Activated CD4-positive, CD25-positive, alpha-beta regulatory T cell (primary cell): ENCODE measurements at places on chromosomes 5 and 9.

GRCh38 chr9:105978336-105978735 lies 284.0 kb downstream of the TMEM38B start:
- DNase-seq, result no peak

- DNase-seq, result no peak
Observed at GRCh38 chr5:98721231-98721928, 52.1 kb upstream of the RGMB start.

- DNase-seq, result no peak
Observed at GRCh38 chr9:7520396-7520795, 279.2 kb downstream of the DMAC1 start.

DNA sequence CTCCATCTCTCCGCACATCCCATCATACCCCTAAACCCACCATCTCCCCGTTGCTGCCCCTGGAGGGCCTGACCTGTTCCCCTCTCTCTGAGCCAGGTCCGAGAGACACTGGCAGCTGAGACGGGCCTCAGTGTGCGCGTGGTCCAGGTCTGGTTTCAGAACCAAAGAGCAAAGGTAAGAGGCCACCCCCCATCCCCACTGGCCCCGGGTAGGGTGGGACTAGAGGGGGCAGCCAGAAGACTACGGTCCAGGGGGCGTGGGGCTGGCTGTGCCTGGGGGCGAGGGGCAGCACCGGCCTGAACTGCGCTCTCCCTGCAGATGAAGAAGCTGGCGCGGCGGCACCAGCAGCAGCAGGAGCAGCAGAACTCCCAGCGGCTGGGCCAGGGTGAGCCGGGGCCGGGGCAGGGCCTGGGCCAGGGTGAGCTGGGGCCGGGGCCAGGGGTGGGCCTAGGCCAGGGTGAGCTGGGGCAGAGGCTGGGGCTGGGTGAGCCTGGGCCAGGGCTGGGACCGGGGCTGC lies 79.8 kb downstream of the LMX1B start:
- DNase-seq, result no peak

DNA sequence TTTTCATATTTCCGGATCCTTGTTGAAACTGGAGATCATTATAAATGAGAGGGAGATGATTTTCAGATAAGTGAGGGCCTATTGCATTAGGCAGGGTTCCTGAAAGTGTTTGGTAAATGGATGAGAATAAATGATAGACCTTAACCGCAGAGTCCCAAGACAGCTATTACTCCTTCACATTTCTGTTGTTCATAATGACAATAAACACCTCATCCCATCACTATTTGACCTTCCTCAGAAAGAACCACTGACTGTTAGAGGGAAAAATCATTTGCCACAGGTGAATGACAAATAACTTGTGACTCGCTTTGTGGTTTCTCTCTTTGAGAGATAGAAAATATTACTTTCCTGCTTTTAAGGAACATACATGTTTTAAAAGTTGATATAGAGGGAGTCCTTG lies 47.3 kb upstream of the TRMT10B start:
- no peak for DNase-seq

GRCh38 chr5:35922468-35922867 lies 16.0 kb downstream of the CAPSL start:
- no peak for DNase-seq

GRCh38 chr5:36392818-36393217 lies 91.1 kb upstream of the RANBP3L start:
- DNase-seq, result no peak

GRCh38 chr5:158378931-158379330 lies 520.0 kb upstream of the CLINT1 start:
- DNase-seq, result no peak
